Fibroblast of upper back skin (primary cell): ENCODE measurements at places on chromosomes 13 and 19.

- no peak for DNase-seq
Observed at GRCh38 chr19:18869023-18869618, 26.8 kb downstream of the CERS1 start.

- DNase-seq = no peak
Observed at GRCh38 chr13:46176756-46177155, 5.2 kb downstream of the LCP1 start.

DNA sequence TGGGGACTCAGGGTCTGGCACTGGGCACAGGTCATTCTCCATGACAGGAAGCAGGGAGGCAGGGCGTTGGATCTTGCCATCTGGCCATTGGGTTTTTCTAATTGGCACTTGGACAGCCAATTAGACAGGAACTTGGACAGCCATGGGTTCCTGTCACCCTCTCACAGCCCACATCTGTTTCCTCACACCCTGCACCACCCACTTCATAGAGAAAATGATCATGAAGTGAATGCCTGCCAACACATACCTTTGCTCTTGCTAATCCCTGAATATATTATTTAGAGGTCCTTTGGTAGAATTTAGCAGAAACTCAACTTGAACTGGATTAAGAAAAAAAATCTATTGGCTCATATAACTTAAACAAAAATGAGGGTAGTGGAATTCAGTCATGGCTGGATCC, 4.9 kb upstream of the OLFM2 start:
- DNase-seq = no peak

GRCh38 chr13:112574834-112575613, 12.9 kb downstream of the TUBGCP3 start:
- no peak for DNase-seq

GRCh38 chr19:45464852-45465441, 2.8 kb upstream of the FOSB start:
- no peak for DNase-seq

GRCh38 chr13:26711211-26711610, 49.4 kb downstream of the GPR12 start:
- DNase-seq = no peak

GRCh38 chr13:113216254-113217048, 7.0 kb downstream of the CUL4A start:
- peak; percentile 58 for DNase-seq

DNA sequence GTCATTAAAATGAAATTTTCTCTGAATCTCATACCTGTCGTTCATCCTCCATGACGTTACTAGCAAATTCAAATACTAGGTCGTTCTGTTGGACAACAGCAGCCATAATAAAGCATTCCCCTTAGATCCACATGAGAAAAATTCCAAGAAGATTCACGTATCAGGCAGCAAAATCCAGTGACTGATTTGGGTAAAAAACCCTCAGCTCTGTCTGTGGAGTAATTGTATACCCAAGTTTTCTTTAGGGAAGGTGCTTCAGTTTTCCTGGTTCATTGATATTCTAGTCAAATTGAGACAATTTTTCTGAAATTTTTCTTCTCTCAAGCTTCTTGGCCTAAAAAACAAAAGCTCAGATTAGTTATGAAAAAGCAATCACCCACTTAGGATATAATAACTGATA, 37.2 kb downstream of the ELF1 start:
- no peak for DNase-seq

- DNase-seq = no peak
Observed at GRCh38 chr19:37973666-37974065, 66.7 kb downstream of the SIPA1L3 start.

- peak; percentile 43 for DNase-seq
Observed at GRCh38 chr13:98466634-98467236, 110.2 kb downstream of the STK24 start.

DNA sequence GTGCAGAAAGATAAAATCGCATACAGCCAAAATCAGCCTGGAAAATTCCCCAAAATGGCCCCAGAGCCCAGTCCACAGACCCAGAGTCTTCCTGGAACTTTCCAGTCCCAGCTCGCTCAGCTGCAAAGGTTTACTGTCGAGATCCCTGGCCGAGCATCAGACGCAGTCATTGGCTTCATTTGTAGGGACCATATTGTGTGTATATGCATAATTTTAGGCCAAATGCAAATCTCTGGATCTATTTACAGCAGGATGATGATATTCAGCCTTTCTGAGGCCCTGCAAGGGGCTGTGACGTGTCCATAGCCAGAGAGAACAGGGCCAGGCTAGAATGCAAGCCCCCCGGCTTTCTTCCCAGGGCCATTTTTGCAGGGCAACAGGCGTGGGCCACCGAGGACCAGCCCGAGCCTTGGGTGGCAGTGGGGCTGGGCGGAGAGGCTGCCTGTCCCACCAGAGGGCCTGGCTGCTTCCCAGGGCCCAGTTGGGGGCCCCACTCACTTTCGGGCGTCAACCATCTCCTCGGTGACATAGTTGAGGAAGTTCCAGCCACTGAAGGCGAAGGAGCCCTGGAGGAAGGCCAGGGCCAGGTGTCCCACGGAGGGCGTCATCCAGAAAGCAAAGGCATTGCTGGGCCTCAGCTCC, 13.7 kb downstream of the SLC7A10 start:
- no peak for DNase-seq

GRCh38 chr19:14081797-14082674, 3.5 kb downstream of the C19orf67 start:
- DNase-seq = no peak

DNA sequence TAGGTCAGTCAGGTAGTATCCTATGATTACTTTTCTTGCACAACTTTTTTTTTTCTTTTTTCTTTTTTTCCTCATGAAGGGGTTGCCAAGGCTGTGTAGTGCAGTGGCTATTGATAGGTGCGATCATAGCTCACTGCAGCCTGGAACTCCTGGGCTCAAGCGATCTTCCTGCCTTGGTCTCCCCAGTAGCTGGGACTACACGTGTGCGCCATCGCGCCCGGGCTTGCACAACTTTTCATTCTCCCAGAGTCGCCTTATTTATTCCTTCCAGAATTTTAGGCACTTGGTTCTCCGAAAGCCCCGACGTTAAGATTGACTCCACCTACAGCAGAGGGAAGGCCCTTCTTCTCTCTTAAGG, 867 bp upstream of the ZNF613 start:
- no peak for DNase-seq

- no peak for DNase-seq
Observed at GRCh38 chr13:27973291-27973690, 4.2 kb upstream of the CDX2 start.
